Heart left ventricle (tissue), 16 donors: ENCODE measurements at places on chromosomes 11 and 22. TPM values are rescaled to one million over a fixed set of nuclear protein-coding genes. Genes with fewer than 3 reads are reported as not detected.

Gene OR5B21
- total RNA-seq, result not detected

GRCh38 chr11:23606191-23606590, 745.9 kb upstream of the CCDC179 start:
- no peaks in the 10 kb centered on the region for H3K27me3 ChIP-seq
- no peak for DNase-seq
- H3K36me3 ChIP-seq, result no peaks in the 10 kb centered on the region
- no peak overlapping the region for H3K27ac ChIP-seq

DNA sequence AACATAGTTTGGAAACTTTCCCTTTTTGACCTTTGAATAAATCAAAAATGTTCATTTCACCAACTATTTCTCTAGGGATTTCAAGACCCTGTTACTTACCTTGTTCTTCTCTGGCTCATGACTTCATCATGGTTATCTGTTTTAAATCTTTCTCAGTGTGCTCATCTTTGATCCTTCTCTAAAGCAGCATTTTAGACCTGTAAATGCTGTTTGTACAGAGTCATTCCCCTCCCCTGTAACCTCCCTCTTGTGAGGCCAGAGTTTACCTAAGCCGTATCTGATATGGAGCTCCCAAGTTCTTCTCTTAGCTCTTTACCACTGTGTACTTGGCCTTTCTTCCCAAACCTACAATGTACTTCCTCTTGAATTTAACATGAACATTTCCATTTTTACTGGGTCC, 56.0 kb downstream of the ACER3 start:
- no peaks in the 10 kb centered on the region for H3K27me3 ChIP-seq
- no peaks in the 10 kb centered on the region for H3K36me3 ChIP-seq
- no peak for DNase-seq
- H3K4me1 ChIP-seq, result no peaks in the 10 kb centered on the region

Gene NXPE1
- not detected for total RNA-seq

Gene BARX2
- total RNA-seq, result not detected

Gene OR51B4
- not detected for total RNA-seq

Gene PRPF19
- total RNA-seq, result 50.7 TPM

GRCh38 chr11:118006153-118006534, 19.9 kb downstream of the IL10RA start:
- no peak for DNase-seq
- no peaks in the 10 kb centered on the region for H3K27me3 ChIP-seq
- H3K4me1 ChIP-seq, result peaks cover 23% of the 10 kb centered on the region
- no peak overlapping the region for H3K27ac ChIP-seq
- no peaks in the 10 kb centered on the region for H3K36me3 ChIP-seq

GRCh38 chr11:2721210-2721916, 21.6 kb upstream of the KCNQ1OT1 start:
- H3K27ac ChIP-seq, result no peak overlapping the region
- no peaks in the 10 kb centered on the region for H3K27me3 ChIP-seq
- H3K4me1 ChIP-seq, result peaks cover under 1% of the 10 kb centered on the region
- H3K36me3 ChIP-seq, result no peaks in the 10 kb centered on the region
- no peak for DNase-seq
- no peak overlapping the region for H3K4me3 ChIP-seq

Gene CFAP68
- total RNA-seq, result 11.9 TPM

- no peaks in the 10 kb centered on the region for H3K27me3 ChIP-seq
- no peak overlapping the region for H3K27ac ChIP-seq
- H3K36me3 ChIP-seq, result no peaks in the 10 kb centered on the region
- no peak overlapping the region for H3K4me3 ChIP-seq
These were observed 87.0 kb downstream of the GRK3 start for GRCh38 chr22:25651332-25652085.

Gene SCARF2
- 3.1 TPM for total RNA-seq

DNA sequence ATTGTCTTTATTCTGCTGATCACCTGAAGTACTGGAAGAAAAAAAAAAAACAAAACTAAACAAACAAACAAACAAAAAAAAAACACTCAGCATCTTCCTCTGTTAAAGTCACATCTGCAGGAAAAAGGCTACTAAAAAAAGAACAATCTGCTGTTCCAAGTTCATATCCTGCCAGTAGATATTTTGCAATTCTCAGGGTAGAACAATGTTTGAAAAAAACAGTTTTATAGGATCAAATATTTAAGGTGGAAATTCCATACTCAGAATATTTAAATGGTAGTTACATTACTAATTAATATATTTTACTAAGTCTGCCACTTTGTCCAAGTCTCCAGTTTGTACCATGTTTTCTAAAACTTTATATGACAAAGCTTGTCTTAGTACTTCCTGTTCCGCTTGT, 175.2 kb downstream of the SBF2 start:
- no peak overlapping the region for H3K4me3 ChIP-seq
- peak overlapping the region; percentile 58 for H3K27ac ChIP-seq
- H3K4me1 ChIP-seq, result peaks cover 43% of the 10 kb centered on the region
- H3K36me3 ChIP-seq, result no peaks in the 10 kb centered on the region
- no peak for DNase-seq

GRCh38 chr11:1307998-1308742, 1.3 kb downstream of the TOLLIP start:
- no peak for DNase-seq
- H3K4me1 ChIP-seq, result peaks cover 25% of the 10 kb centered on the region
- H3K4me3 ChIP-seq, result peak overlapping the region; percentile 93
- H3K27ac ChIP-seq, result no peak overlapping the region

Gene GLYAT
- not detected for total RNA-seq

DNA sequence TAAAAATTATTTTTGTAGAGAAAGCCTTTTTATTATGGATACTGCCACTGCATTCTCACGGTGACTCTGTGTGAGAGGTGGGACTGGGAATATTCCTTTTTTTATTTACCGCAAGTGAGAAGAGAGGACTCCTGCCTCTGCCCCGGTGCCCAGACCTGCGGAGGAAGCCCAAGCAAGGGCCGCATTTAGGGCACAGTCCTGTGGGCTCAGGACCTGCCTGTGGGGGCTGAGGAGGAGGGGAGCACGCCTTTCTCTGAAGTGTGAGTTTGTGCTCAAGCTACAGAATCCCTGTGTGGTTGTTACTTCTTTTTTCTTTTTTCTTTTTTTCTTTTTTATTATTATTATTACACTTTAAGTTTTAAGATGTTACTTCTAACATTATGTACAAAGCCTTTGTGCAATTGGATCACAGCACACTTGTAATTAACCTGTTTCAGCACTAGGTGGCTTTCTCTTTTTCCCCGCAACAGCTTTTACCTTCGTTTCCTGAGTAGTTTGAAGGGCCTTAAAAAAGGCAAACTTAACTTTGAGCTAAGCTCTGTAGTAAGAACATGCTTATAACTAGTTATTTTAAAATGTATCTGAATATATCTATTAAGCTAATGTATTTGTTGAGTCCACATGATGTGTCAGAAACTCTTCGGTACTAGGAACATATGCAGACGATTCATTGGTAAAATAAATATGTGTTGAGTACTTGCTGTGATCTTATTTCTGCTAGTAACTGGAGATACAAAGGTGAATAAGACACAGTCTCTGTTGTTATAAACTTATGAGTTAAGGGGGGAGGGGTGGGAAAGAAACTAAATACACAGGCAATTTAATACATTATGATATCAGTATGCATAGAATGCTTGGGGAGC, 18.3 kb downstream of the AMOTL1 start:
- H3K36me3 ChIP-seq, result no peaks in the 10 kb centered on the region
- no peaks in the 10 kb centered on the region for H3K27me3 ChIP-seq
- DNase-seq, result no peak

DNA sequence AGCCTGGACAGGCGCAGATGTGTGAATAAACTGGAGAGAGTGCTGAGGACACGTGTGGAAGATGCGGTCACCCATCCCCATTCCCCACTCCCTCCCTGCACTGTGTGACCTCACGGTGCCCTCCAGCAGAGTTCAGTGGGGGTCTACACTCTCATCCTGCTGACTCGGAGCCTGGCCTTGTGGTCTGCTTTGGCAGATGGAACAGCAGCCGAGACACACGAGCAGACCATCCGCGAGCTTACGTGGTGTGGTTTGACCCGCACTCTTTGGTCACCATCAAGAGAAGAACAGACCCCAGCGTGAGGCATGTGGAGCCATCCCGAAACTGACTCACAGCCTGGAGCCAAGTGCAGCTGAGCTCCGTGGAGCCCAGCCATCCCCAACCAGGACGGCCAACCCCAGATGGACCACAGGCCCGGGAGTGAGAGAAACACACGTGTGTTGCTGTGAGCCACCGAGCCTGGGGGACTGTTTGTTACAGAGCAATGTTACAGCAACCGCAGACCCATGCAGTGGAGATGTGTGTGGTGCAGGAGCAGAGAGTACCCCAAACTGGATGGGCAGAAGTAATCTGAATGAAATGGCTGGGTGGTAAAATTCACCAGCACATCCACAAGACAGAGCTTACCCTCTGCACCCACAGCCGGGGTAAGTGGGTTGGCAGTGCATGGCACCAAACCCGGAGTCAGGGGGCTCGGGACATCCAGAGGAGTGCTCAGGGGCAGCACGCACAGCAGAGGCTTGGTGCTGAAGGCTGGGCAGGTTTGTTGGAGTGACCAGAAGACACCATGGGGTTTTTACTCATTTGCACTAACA, 90.7 kb downstream of the RTL6 start:
- no peak overlapping the region for H3K4me3 ChIP-seq
- H3K27ac ChIP-seq, result no peak overlapping the region
- DNase-seq, result peak; percentile 41
- no peaks in the 10 kb centered on the region for H3K27me3 ChIP-seq
